ENCODE measurements at places on chromosomes 7 and 10.
A peak's percentile ranks its signal among the peaks of the same experiment; 100 is the strongest.

GRCh38 chr7:58086871-58087535 lies 637.0 kb downstream of the ZNF716 start:
- no peak for DNase-seq

- DNase-seq, result no peak
These were observed 239.5 kb downstream of the KIAA1217 start for GRCh38 chr10:24448351-24448999.

GRCh38 chr10:71893920-71894319 lies 42.9 kb upstream of the PSAP start:
- DNase-seq, result no peak

- no peak for DNase-seq
These were observed 36.2 kb upstream of the DUSP5 start for GRCh38 chr10:110461530-110461929.

- no peak for DNase-seq
These were observed 286.3 kb downstream of the TNS3 start for GRCh38 chr7:47295606-47296005.

- DNase-seq, result no peak
These were observed 39.4 kb upstream of the ATOH7 start for GRCh38 chr10:68271196-68271882.

- DNase-seq, result no peak
These were observed 165.5 kb downstream of the MDFIC start for GRCh38 chr7:115087437-115087836.

GRCh38 chr7:76369018-76369417 lies 10.2 kb upstream of the YWHAG start:
- no peak for DNase-seq

GRCh38 chr10:130421909-130422308 lies 285.7 kb downstream of the GLRX3 start:
- DNase-seq, result no peak

GRCh38 chr7:73606801-73607691 lies 17.3 kb downstream of the MLXIPL start:
- DNase-seq, result peak; percentile 73

- DNase-seq, result no peak
These were observed 6.5 kb downstream of the STAMBPL1 start for GRCh38 chr10:88886557-88886956.

DNA sequence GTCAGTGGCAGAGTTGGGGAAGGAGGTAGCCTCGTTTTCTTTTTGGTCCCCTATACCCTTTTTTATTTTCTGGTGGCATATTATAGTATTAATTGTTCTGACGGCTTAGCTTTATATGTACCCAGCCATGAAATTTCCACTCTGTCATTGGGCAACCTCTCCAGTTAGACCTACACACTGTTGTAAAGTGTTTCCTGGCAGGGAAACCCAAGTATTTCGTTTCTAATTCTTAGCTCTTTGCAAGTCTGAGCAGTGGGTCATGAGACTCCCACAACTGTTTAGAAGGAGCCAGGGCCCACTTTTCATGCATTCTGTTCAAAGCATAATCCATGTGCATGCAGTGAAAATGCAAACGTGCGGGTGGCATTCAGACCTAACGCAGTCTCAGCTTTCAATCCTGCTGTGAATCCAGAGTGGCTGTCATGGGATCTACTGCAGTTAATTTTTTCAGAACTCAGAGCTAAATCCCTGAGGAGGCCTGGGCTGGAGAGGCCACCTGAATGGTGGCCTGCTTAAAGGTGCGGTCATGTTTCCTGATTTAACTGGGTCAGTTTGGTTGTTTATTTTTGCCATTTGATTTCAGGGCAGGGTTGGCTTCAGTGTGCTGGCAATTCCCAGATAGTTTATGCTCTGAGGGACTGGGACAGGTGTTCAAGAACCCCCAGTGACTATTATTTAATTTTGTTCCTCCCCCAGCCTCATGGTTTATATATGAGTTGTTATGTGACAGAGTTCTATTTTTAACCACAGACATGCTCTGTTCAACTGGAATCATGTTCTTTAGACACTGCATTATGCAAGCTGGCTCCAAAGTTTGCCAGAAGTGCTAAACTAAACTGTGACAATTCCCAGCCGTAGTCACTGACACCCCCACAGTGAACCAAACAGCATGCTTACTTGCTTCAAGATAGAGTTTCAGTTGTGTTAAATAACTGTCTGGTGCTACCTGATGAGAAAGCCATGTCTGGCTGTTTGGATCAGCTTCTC lies 27.4 kb upstream of the SYPL1 start:
- no peak for DNase-seq

GRCh38 chr7:26199301-26200037 lies 1.1 kb downstream of the HNRNPA2B1 start:
- DNase-seq, result peak; percentile 57

DNA sequence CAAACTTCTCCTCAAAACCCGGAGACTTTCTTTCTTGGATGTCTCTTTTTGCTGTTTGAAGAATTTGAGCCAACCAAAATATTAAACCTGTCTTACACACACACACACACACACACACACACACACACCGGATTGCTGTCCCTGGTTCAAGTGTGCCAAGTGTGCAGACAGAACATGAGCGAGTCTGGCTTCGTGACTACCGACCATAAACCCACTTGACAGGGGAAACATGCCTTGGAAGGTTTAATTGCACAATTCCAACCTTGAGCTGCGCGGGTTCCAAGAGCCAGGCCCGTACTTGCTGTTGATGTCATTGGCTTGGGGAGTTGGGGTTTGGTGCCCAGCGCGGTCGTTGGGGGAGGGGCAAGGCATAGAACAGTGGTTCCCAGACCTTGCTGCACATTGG lies 1.7 kb downstream of the EGFR start:
- no peak for DNase-seq

- DNase-seq, result no peak
These were observed 541.8 kb downstream of the PARD3 start for GRCh38 chr10:34273340-34273739.

Measured in T-helper 9 cell (primary cell).